ENCODE measurements at places on chromosomes 3 and 15.

DNA sequence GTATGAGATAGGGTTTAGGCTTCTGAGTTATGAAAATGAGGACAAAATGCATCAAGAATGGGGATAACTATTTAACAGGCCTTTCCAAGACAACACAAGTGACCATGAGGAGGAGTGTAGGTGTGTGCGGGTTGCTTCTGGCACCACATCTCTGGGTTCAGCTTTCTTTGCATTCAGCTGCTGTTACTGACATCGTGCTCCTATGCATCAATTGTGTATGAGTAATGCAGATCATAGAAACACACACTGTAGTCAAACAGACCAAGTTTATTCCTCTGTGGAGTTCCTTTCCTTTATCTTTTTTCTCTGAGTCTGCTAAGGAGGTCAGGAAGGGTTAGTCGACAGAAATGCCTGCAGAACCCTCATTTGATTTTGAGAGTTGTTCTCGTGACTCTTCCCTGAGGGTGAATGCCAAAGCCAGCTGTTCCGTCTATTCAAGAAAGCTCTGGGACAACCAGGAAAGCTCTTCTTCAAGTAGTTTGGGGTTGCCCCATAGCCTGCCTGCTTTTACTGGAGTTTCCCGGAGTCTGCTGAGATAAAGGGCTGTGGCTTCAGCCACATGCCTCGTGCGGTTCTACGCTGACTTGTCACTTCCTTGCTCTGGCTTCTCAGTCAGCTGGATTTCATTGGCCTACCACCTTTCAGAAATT, 136.7 kb upstream of the TLE3 start:
- peak; percentile 59 for DNase-seq

DNA sequence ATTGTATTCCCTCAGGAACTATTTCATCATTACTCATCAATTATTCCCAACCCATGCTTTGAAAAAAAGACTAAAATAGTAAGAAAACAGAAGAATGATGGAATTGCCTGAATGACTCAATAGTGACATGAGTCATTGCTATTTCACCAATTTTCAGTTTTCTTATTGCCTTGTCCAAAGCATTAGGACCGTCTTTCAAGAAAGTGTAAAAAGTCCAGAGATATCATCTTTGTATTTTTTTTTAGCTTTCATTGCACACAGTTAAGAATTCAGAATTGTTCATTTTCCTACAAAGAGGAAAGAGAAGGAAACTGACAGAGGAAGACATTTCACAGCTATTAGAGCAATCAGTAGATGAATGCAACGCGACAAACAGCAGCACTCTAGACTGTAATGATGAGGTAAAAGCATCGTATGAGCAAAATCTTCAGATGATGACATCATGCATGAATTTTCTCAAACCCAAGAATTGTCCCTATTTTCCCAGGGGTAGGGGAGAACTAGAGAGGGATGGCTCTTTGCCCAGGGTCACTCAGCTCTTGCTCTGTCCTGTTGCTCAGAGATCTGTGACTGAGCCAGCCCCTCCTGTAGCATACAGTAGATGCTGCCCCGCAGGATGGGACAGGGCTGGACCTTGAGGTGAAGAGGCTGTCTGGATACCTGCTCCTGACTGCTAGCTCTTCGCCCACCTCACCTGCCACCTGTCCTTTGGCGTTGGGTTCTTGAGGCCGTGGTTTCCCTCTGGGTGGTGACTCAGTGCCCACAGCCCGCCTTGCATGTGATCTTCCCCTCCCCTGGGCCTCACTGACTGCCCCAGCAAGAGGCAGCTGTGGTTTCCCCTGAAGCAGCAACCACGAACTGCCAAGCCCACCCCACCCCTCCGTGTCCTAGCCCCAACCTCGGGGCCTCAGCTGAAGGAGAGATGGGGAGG, 84.8 kb downstream of the PPCDC start:
- peak; percentile 85 for DNase-seq

DNA sequence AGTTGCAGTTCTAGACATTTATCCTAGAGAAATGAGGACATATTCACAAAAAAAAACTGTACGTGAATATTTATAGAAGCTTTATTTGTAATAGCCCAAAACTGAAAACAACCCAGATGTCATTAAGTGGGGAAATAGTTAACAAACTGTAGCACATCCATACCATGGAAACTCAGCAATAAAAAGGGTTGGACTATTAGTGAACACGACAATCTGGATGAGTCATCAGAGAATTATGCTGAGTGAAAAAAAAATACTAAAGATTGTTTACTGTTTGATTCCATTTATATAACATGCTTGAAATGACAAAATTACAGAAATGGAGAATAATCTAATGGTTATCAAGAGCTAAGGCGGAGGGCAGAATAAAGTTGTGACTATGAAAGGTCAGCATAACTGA, 59.5 kb downstream of the CPA3 start:
- DNase-seq = no peak

GRCh38 chr3:159451067-159451466, 537.6 kb upstream of the IL12A start:
- no peak for DNase-seq

Data from activated CD8-positive, alpha-beta T cell treated with anti-CD3 and anti-CD28 coated beads, Interleukin-2, amount 10 ng/mL, durations not matched to agents 7 days and 5 days (primary cell).